Stimulated activated CD4-positive, alpha-beta T cell treated with anti-CD3 and anti-CD28 coated beads, Interleukin-12 subunit alpha, Interleukin-12 subunit beta, amount 100 ng/mL, for 24 hours (primary cell): ENCODE measurements at places on chromosomes 3 and 15.

DNA sequence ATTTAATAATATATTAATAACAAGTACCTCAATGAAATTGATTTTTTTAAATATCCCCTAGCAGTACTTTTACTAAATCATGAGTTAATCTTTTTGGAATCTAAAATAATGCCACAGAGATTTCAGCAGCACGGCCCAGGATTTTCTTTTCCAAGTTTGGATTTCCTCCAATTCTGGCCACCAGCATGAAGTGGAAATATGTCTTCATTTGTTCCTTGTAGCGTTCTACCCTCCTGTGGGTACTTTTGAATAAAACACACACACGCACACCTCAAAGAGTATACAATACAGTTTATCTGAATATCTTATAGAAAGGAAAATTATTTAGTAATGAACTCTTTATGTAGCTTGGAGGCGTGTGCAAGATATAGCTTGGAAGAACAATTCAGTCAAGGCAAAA is 125.1 kb upstream of the STT3B start:
- no peak for DNase-seq

DNA sequence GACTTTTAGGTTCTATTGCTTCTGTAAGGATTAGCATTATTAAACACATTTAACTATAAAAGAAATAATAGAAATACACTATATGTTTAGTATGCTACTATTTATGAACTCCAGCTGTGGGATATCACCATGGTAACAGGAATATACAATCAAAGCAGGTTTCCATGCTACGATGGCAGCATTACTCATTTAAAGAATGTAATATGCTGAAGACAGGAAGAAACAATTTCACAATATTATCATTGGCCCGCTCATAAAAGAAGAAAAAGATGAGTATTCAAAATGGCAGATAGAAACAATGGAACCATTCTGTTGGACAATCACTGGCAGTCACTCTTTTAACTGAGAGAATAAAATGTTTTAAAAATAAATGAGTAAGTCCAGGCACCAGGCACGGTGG is 153.4 kb downstream of the CBLB start:
- no peak for DNase-seq

GRCh38 chr15:41183581-41183980 is 47.0 kb downstream of the EXD1 start:
- no peak for DNase-seq

- no peak for DNase-seq
Measured at GRCh38 chr3:128457937-128458336, 8.8 kb downstream of the DNAJB8 start.

DNA sequence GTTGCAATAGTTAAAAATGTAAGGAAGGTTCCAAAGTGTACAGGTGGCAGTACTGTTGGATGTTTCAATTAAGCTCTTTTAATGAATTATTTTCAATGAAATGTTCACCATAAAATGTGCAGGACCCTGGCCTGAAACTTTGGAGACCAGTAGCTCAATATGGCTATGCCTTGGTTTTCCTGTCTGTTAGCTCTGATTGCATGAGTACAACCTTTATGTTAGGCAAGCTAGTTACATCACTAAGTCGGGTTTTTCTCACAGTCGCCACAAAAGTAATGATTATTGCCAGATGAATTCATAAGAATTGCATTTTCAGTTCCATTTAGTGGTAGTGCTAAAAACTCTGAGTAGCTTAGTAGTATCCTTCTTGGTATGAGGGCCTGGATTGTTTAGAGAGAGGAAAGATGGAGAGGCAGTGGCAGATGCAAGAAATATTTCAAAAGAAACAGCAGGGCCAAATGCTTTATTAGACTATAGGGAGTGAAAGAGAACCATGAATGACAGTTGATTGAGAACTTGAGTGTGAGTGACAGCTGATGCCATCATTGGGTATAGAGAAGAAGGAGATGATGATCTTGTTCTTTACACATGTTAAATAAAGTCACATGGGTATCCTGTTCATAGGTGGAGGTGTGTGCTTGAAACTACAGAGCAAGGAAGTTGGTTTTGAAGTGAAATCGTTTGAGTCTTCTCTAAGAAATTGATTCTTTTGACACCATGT is 109.5 kb downstream of the AKAP13 start:
- DNase-seq = no peak

DNA sequence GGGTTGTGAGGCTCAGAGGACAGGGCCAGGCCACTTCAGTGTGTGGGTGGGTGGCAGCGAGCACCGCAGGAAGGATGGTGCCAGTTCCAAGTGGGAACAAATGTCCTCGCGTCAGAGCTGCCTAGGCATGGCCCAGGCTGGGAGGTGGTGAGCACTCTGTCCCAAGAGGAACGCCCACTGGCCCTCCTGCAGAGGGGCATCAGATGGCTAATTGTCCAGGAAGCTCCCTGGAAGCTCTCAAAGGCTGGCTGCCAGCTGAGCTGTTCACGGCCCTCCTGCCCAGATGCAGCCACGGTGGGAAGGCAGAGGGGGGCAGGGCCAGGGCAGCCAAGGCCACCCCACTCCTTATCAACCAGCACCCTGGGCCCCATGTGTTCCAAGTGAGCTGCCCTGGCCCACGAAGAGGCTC is 55.2 kb downstream of the IQSEC1 start:
- DNase-seq = no peak

DNA sequence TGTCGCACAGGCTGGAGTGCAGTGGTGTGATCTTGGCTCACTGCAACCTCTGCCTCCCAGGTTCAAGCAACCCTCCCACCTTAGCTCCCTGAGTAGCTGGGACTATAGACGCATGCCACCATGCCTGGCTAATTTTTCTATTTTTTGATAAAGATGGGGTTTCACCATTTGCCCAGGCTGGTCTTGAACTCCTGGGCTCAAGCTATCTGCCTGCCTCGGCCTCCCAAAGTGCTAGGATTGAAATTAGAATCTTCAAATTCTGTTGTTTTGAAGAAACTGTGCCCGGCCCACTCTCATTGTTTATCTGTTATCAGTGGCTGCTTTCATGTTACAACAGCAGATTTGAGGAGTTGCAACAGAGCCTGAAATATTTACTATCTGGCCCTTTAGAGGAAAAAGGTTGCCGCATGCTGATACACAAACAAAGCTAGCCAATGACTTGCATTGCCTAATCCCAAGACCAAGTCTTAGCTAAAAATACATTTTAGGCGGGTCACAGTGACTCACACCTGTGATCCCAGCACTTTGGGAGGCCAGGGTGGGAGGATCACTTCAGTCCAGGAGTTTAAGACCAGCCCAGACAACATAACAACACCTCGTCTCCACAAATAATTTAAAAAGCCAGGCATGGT is 43.2 kb upstream of the PPP4R2 start:
- no peak for DNase-seq

GRCh38 chr3:23189187-23189586 is 13.9 kb upstream of the UBE2E2 start:
- no peak for DNase-seq

GRCh38 chr3:146209371-146209770 is 41.5 kb downstream of the PLSCR4 start:
- no peak for DNase-seq

- no peak for DNase-seq
Measured at GRCh38 chr15:67033571-67034044, 31.8 kb upstream of the SMAD3 start.

DNA sequence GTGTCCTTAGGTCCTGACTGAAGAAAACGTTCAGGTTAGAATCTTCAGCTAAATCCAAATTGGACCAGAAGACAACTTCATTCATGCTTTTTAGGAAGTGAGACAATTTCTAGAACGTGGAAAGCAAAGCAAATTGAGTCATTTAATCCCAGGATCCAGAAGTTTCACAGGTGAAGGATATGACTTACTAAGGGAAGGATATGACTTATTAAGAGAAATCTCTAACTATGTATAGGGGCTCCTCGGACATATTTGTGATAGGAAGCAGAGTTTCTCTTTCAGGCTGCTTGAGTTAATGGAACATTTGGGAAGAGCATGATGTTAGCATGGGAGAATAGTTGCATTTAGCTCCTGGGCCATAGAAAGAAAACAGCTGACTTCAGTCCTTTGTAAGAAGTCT is 16.1 kb upstream of the PLOD2 start:
- DNase-seq = no peak

DNA sequence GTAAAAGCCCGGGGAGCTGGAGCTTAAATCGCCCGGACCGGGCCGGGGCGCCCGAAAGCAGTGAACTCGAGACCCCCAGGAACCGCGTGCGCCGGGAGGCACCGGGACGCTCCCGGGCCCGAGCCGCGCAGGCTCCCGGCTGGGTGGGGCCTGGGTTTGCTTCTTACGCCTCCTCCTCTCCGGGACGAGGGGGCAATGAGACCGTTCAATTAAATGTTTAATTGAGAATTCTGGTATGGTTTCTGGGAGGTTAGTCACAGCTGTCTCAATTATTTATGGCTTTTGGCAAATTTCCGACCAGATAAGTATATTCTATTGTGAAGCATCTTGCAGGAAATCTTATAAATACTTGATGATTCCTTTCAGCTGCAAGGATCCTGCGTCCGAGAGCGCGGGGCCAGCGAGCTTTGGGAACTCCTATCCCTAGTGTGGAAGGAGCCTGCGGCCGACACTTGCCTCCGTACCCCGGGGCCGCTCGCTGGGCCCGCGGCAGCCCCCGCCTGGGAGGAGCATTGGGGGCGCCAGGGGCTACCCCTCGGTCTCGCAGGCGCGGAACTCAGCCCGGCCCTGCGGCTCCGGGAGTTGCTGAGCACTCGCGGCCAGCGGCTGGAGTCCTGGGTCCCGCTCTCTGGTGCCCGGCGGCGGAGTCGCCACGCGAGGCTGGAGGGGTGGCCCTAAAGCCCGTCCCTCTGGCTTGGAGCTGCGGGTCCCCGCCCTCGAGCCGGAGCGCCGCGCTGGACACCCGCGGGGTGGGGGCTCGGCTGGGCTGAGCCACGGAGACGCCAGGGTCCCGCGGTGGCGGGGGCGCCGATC is 10.3 kb downstream of the ISL2 start:
- DNase-seq = no peak

DNA sequence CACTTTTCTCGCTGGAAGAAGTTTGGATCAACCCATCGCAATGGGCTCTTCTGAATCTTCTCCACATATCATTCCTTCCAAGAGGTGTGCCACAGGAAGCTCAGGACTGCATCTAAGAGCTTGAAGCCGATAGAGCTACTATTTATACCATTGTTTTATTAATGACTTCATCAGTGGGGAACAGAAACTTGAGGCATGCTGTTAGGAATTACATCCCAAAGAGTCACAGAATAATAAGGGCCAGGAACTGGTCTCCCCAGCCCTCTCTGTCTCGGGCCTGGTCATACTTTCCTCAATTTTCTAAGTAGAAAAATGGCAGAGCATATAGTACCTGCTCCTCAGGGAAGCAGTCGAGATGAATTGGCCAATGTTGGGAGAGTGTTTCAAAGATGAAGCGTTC is 16.9 kb upstream of the C15orf61 start:
- DNase-seq = no peak

GRCh38 chr15:63250312-63250965 is 27.0 kb upstream of the APH1B start:
- DNase-seq = no peak

GRCh38 chr3:182309120-182309519 is 484.2 kb upstream of the ATP11B start:
- no peak for DNase-seq

- DNase-seq = no peak
Measured at GRCh38 chr3:62373215-62373614, at the start of gene FEZF2. FEZF2 (minus strand) TSS chr3:62373550; CDS start chr3:62372868, 682 bp downstream.

GRCh38 chr3:179036226-179036625 is 35.4 kb downstream of the ZMAT3 start:
- DNase-seq = no peak

GRCh38 chr3:21704796-21705195 is 46.2 kb downstream of the ZNF385D start:
- DNase-seq = no peak

- DNase-seq = no peak
Measured at GRCh38 chr15:69098771-69099170, 61.7 kb upstream of the GLCE start.

- no peak for DNase-seq
Measured at GRCh38 chr15:45314960-45315359, 62.9 kb downstream of the SLC28A2 start.

DNA sequence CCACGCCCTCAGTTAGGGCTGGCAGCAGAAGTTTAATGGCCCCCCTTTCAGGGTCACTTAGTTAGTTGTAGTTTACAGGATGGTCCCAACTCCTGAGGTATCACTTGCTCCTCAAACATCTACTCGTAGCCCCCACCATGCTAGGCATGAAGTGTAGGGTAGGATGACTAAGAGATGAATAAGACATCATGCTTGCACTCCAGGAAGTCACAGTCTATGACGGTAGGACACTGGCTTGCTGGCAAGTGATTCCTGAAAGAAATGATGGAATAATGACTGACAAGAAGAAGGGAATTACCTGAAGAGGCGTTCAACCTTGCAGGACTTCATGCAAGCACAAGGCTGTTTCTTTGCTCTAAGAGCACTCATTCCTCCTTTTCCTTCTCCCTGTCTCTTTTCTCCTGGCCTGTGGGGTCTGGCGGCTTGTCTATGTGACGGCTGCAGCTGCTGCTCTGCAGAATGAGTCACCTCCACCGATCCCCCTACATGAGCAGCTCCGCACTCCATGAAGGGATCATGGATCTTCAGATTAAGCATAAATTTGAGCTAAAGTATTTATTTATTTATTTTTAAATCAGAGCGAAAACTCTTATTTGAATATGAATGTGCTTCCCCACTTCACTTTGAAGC is 82.9 kb upstream of the BOC start:
- DNase-seq = no peak

DNA sequence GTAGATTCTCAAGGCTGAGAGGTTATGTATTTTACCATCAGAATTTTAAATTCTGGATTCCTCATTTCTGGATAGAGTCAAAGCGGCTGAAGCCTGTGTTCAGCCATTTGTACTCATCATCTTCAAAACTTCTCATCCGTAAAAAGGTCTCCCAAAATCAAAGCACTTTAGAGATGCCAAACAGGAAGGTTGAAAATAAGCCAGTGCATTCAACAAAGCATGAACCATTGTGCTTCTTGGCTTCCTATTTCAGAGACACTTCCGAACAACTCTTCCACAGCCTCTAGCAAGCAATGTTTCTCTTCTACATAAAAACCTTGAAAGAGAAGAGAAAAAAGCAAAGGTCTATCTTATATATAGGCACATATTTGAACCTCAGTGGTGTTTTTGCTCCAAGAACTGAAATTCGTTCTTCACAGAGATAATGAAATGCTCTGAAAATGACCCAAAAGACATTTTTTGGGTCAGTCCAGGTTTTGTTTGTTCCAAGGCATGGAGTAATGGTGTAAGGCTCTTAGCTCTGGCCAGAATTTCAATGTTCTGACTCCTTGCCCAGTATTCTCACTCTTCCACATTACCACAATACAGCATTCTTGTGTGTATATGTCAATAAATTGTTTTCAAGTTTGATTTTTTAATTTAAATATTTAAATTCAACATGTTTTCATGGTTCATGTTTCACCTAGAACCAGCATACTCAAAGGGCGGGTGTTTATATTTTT is 163.1 kb downstream of the STAC start:
- no peak for DNase-seq
